ENCODE measurements at places on chromosomes 12 and 14.

GRCh38 chr14:51554339-51554920 lies 97.3 kb upstream of the FRMD6 start:
- peak; percentile 25 for DNase-seq

GRCh38 chr12:38772437-38772836 lies 133.0 kb downstream of the CPNE8 start:
- no peak for DNase-seq

DNA sequence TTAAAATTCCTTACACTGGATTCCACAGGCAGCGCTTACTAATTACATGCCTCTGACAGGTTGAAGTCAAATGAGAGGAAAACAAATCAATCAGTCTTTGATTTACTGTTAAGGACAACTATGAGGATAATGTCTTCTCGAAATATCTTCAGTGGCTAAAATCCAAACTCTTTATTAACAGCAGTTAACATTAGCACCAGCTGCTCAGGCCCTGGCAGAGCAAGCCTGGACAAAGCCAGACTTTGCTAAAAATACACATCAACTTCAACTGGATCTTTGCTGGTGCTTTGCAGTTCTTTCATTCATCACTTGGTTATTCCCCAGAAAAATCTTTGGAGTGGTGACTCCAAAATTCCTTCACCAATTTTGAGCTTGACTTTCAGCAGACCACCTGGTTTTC lies 98.7 kb downstream of the HECTD4 start:
- DNase-seq, result no peak

- no peak for DNase-seq
Observed at GRCh38 chr14:39555749-39556148, 123.5 kb upstream of the FBXO33 start.

GRCh38 chr12:122943196-122943595 lies 23.1 kb downstream of the ABCB9 start:
- no peak for DNase-seq

GRCh38 chr12:71947645-71948105 lies 9.0 kb downstream of the TPH2 start:
- DNase-seq, result no peak

Measured in AG09319 (cell line).